ENCODE measurements at places on chromosomes 2 and 18.
A peak's percentile ranks its signal among the peaks of the same experiment; 100 is the strongest.

DNA sequence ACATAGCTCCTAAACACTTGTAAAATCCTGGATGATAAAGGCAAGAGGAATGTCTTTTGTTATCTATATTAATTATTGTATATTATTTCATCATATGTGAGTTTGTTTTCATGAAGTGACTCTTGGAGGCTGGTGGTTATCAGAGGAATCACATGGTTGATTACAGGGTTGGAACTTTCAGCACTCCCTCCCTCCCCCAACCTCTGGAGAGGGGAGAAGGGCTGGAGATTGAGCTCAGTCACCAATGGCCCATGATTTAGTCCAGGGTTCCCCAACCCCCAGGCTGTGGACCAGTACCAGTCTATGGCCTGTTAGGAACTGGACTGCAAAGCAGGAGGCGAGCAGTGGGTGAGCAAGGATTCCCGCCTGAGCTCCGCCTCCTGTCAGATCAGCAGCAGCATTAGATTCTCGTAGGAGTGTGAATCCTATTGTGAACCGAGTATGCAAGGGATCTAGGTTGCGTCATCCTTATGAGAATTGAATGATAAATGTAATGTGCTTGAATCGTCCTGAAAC is 37.7 kb downstream of the FBXO48 start:
- no peak for DNase-seq

GRCh38 chr18:5969355-5969988 is 74.2 kb upstream of the TMEM200C start:
- no peak for DNase-seq

DNA sequence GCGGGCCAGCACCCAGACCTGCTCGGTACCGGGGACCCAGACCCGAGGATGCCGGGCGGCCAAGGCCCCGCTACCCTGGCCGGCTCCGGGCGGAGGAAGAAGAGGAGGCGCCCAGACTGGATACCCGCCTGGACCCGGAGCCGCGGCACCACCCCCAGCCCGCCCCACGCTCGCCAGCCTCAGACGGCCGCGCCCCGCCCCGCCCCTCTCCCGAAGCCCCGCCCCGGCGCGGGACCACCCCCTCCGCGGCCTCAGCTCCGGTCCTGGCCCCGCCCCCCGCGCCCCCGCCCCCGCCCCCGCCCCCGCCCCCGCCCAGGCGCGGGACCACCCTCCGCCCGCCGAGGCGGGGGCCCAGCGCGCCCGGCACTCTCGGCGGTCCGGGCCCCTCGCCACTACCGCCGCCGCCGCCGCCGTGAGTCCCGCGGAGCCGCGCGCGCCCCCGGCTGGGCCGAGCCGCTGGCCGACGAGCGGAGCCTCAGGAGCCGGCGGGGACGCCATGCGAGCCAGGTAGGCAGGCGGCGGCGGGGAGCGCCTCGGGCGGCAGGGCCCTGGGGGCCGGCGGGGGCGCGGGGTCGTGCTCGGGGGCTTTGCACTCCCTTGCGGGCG is at the start of gene SH3BP4:
Gene SH3BP4, plus strand, starts transcription at position 354 of the 606 bp plus-strand sequence. CDS start 82,986 bp downstream, outside the sequence.
- peak; percentile 33 for DNase-seq

GRCh38 chr18:9612977-9613376 is 1.4 kb downstream of the PPP4R1 start:
- DNase-seq = no peak

DNA sequence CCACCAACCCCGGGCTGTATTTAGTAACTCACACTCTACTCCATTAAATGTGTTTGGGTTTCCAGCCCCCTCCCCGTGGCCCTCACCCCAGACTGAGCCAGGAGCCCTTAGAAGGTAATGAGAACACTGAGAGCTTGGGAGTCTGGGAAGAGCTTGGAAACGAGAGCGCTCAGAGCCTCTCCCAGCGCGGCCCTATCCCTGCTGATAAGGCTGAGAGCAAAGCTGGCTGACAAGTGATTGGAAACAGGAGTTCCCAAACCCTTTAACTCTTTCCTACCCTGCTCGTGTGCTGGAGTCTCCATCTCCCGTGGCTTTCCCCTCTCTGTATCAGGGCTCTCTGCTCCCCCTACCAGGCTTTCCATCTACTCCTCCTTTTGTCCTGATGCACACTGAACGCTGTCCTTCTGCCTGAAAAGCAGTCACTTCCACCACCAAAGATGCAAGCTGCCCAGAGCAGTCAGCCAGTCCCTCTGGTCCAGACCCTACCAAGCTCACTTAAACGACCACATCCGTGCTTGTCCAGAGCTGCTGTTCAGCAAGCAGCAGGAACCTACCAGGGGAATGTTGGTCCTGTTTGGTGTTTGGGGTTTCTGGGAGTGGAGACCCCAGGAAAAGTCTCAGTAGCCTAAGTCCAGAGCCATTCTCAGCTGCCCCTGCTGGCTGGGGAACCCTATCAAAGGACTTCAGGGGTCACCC is 100.0 kb upstream of the PKDCC start:
- no peak for DNase-seq

GRCh38 chr2:83280391-83280790 is 1178.7 kb downstream of the SUCLG1 start:
- no peak for DNase-seq

DNA sequence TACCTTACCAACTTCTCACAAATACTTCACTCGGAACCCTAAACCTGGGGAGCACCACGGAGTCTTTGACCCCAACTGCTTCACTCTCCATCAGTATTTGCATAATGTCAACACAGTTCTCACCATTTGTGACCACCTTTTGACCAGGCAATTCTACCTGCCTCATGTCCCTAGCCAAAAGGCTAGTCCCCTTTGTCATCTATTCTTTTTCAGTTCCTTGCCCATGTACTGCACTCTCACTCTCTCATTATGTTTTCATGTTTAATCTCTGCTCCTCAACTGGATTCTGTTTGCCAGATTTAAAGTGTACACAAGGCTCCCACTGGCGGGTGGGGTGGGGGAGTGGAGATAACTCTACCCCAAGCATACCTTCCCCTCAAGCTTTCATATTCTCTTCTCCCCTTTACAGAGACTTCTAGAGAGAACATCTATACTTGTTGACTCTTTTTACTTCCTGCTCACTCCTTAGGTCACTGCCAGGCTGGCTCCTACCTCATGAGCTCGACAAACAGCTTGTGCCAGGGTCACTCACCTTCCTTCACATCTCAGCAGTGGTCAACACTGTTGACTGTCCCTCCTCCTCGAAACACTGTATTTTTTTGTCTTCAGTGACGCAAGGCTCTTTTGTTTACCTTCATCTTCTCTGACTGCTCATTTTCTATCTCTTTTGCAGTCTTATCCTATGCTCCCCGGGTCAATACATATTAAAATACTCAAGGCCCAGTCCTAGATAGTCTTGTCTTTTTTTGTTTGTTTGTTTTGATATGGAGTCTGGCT is 88.7 kb upstream of the MAP4K3 start:
- DNase-seq = no peak

- peak; percentile 76 for DNase-seq
Observed at GRCh38 chr2:79887747-79888374, 375.0 kb downstream of the CTNNA2 start.

DNA sequence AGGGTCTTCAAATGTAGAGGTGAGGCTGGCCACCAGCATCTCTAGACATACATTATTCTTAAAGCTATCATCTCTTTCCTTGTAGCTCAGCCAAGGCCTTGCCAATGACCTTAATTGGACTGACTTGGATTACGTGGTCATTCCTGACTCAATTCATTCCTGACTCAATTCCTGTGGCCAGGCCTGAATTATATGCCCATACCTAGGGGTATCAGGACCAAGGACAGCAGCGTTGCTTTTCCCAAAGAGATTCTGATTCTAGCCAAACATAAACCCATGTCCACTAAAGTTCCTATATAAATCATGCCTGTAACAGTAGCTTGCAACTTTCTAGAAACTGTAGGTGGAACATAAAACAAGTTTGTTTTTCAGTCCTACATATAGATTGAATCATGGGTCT is 231.7 kb downstream of the ARL6IP6 start:
- DNase-seq = no peak

DNA sequence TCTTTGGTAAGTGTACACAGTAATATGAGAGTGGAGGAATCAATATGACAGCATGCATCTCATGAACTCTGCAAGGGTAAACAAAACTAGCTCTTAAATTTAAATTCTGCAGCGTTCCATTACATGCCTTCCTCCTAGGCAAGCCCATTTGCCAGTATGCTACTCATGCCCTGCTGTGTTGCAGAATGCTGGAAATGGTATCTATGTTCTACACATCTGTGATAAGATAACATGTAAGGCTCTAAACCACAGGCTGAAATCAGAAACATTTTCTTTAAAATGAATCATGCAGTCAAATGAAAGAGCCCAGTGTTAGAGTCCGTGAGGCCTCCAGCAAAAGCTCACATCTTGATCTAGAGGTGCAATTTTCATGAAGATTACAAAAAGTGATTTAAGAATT is 112.8 kb upstream of the FN1 start:
- DNase-seq = no peak

DNA sequence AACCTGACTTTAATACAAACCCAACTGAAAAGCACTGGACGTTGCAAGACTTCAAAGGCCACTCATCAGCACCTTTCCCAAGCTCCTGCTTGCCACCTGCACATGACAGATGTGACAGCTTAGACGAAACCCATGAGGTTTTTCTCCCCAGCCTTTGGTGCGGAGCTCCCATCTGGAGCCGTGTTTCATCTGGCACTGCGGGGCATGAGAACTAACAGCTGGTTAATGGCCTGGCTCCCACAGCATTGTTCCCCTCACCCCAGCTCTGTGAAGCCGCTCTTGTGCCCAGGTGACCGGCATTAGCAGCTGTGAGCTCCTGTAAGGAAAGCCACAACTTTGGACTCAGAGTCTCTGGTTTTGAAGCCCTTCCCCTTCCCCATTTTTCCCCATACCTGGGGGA is 50.9 kb downstream of the GALR1 start:
- no peak for DNase-seq

GRCh38 chr2:16537347-16537746 is 128.3 kb downstream of the CYRIA start:
- no peak for DNase-seq

DNA sequence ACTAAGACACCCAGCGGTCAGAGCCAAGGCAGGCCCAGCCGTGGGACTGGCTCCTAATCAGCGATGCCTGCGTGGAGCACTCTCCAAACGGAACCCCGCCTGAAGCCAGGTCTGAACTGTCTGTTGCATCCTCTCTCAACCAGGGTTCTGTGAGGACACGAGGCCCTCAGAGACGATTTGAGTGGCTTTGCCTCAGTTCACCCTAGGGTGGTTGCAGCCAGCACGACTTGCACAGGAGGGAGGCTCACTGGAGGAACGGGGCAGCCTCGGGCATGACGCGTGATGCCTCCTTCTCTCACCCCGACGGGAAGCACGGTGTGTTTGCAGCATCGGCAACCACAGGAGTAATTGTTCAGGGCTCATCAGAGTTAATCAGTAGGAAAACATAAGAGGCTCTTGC is 336.4 kb downstream of the EIPR1 start:
- no peak for DNase-seq

DNA sequence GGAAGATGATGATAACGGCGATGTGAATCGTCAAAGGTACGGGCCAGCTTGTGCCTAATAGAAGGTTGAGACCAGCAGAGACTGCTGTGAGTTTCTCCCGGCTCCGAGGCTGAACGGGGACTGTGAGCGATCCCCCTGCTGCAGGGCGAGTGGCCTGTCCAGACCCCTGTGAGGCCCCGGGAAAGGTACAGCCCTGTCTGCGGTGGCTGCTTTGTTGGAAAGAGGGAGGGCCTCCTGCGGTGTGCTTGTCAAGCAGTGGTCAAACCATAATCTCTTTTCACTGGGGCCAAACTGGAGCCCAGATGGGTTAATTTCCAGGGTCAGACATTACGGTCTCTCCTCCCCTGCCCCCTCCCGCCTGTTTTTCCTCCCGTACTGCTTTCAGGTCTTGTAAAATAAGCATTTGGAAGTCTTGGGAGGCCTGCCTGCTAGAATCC is 3.0 kb downstream of the FZD7 start:
- DNase-seq = peak; percentile 81

- no peak for DNase-seq
Observed at GRCh38 chr2:220509096-220509757, 881.8 kb downstream of the SLC4A3 start.

DNA sequence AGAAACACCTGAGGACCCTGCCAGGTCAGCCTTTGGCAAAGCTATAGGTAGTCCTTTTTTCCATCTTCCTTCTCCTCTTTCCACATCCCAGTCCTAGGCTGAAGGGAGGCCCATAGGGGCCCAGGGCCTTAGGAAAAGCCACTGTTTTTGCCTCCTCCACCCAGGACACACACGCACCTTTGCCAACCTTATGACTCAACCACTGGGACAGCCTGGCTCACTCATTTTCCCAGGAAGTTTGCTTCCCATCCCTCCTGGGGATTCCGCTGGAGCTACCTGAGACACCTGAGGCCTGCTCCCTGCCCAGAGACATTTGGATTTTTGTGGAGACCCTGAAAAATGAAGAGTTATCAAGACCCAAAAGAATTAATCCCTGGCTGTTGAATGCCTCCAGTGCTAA is 273.4 kb upstream of the SIX2 start:
- DNase-seq = no peak

DNA sequence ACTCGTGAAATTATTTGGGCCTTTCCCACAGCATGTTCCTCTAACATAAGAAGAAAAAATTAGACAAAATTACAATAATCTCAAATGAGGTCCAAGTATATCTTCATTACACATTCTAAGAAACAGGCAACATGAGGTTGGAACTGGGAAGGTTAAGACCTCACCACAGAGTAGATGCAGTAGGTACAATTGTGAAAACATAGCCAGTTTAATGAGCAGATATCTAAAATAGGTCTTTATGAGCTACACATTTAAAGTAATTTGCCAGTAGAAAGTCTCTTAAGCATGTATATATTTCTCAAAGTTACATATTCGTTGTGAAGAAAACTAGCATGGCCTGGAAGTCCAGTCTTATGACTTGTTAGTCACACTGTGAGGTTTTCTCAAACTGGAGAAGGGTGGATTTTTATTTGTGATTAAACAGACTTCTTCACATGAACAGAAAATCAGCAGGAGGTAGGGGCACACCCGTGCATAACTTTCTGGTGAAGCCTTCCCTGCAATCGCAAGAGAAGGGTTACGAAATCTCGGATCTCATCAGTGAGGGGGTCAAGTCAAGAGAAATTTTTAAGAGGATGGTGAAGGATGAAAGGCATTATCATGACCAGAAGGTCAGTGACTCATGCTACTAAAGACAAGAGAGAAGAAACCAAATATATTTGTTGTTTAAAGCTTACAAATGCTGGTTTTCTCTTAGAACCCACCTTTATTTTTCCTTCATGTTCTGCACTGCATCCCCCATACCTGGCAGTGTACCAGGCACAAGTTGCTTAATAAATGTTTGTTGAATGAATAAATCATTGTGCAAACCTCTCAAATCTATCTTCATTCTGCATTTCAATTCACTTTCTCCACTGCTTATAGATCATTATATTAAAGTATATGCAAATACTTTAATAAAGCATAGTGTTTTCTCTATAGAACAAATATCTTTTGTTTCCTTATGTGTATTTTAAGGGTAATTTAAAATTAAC is 5.1 kb upstream of the RAB27B start:
- DNase-seq = no peak

DNA sequence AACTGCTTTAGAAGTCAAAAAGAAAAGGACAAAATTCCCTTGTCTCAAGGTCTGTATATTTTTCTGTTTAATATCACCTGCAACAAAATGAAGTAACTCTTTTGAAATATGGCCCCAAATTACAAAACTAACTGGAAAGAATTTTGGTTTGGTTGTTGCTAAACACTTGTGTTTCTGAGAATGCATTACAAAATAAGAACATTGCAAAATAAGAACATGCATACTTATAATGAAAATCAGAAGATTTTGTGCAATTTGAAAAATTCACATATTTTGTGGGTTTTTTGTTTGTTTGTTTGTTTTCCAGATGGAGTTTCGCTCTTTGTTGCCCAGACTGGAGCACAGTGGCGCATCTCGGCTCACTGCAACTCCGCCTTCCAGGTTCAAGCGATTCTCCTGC is 21.8 kb downstream of the NDUFB3 start:
- no peak for DNase-seq
